ENCODE measurements at places on chromosomes 5 and 9.
A peak's percentile ranks its signal among the peaks of the same experiment; 100 is the strongest.

DNA sequence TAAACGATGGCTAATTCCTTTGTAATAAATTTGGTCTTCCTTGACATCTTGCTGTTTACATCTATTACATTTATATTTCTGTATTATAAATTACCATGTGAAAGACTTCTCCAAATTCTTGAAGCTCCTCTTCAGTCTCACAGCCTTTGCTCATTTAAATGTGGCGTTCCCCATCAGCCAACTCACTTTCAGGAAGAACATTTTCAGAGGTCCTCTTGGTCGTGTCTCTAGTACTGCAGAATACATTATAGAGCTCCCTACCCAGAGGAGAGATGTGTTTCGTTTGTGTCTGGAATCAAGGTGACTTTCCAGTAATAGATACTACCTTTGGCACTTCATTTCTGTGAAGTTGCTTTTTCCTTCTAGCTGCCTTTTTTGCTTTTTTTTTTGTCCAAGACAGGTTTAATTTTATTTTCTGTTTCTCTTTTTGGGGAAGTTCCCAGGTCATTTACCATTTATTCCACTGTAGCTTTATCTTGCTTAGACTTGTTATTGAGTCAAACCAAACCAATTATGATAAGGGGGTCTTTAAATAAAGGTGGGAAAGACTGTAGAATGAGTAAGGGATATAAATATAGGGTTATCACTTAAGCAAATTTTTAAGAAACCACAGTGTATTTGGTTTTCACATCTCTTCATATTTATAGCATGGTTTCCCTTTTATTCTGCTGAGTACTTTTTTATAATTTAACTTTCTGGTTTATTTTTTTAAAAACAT is 12.8 kb downstream of the UBE2B start:
- DNase-seq: no peak

DNA sequence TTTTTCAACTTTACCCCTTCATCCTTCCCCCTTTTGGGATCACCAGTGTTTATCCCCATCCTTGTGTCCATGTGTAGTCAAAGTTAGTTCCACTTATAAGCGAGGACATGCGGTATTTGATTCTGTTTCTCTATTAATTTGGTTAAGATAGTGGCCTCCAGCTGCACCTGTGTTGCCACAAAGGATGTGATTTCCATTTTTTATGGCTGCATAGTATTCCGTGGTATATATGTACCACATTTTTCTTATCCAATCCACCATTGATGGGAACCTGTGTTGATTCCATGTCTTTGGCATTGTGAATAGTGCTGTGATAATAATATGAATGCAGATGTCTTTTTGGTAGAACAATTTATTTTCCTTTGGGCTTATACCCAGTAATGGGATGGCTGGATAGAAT is 252.4 kb downstream of the ARRDC3 start:
- no peak for DNase-seq

- DNase-seq: peak; percentile 55
Observed at GRCh38 chr5:122500245-122501088, 188.4 kb downstream of the SNCAIP start.

DNA sequence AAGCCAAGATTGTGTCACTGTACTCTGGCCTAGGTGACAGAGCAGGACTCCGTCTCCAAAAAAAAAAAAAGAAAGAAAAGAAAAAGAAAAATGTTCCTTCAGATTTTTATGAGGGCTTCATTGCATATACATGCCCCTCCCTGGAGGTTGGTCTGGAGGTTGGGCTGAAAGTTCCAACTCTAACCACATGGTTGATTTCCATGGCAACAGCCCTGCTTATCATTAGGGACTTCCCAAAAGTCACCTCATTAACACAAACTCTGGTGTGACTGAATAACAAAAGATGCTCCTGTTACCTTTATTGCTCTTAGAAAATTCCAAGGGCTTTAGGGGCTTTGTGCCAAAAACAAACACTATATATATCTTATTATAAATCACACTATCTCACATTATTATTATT is 113.8 kb downstream of the TMC1 start:
- DNase-seq: no peak

- DNase-seq: no peak
Observed at GRCh38 chr5:103354446-103354845, 95.9 kb downstream of the MACIR start.

DNA sequence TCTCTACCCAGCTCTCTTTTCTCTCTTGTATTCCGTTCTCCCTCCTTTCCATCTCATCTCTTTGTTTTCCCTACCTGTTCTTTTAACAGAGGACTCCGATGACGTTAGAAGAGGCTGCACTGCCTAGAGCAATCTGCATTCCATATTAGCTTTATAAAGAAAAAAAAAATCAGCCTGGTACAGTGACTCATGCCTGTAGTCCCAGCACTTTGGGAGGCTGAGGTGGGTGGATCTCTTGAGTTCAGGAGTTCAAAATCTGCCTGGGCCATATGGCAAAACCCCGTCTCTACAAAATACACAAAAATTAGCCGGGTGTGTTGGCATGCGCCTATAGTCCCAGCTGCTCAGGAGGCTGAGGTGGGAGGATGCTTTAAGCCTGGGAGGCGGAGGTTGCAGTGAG is 49.0 kb downstream of the DAPK1 start:
- no peak for DNase-seq

DNA sequence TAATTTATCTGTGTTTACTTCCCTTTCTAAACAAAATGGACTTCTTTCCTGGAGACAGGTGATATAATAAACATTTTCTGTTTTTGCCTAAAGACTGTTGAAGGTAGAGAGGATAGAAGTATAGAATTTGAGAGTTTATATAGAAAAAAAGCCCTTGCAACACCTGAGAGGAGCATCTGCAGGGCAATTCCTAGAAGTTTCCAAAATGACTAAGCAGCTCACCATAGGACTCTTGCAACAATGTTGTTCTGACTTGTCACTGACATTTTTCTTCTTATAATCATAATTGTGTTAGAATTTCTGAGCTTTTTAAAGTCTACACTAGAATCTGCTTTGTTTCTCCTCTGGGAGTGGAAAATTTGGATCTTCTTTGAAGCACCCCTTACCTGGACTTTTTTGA is 216.8 kb downstream of the TUSC1 start:
- no peak for DNase-seq

- no peak for DNase-seq
Observed at GRCh38 chr5:136811551-136811950, 446.2 kb upstream of the TRPC7 start.

- DNase-seq: no peak
Observed at GRCh38 chr5:37916525-37916924, 76.7 kb upstream of the GDNF start.

- DNase-seq: no peak
Observed at GRCh38 chr9:121812159-121812735, 160.8 kb downstream of the DAB2IP start.

DNA sequence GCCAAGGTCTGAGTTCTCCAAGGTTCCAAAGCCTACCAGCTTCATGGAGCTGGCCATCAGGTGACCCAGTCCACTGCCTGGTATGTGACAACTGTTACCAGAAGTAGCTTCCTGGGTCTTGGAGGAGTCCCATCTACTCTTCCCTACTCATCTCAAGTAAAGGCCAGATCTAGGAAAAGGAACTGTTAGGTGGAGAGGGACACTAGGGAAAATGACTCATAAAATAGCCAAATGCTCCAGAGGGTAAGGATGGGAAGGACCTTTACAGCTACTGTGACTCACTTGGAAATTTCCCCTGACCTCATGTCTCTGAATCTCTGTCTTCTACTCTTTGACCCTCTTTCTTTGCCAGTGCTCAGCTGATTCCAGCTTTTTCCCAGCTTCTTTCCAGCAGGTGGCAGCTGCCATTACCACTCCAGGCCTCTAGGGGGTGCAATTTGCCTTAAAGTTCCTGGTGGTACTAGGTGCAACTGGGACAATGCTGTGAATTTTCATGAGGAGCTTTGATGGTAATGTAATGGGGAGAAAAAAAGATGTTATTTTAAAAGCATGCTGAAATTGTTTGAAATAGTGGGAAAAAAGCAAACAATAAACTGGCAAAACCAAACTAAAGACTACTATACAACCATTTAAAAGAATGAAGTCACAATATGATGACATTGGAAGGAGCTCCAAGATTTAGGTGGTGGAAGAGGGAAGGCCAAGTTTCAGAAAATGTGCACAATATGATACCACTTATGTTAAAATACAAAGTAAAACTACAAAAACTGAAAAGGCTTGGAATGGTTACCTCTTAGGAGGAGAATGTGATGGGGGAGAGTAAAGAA is 27.1 kb upstream of the MYORG start:
- DNase-seq: peak; percentile 40

GRCh38 chr5:43486353-43486752 is 2.7 kb upstream of the TMEM267 start:
- no peak for DNase-seq

DNA sequence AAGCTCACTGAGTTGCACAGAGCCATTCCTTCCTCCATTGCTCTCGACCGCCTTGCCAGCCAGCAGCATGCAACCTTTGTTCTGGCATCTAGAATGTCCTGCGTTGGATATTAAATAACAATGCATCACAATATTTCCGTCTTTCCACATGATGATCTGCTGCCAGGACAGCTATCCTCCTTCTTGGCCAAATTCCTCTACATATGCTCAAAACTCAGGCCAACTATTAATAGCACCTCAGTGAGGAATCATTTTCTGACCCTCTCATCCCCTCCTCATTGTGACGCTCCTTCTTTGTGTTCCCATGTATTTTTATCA is 128.6 kb downstream of the MYO10 start:
- DNase-seq: no peak

- DNase-seq: no peak
Observed at GRCh38 chr9:129013674-129014073, 14.5 kb downstream of the SH3GLB2 start.

DNA sequence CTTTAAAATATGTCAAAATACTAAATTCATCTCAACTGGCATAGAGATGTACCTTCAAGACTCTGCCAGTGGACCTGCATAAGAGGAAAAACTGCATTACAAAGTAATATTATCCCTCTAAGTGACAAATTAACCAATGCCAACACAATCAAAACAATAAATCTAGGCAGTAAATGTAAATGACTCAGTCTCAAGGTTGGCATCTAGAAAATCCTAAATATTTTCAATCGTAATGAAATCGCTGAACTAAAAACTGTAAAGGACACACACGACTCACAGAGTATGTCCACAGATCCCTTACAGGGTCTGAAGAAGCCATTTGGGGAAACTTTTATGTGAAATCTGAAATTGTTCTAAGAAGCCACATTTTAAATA is 31.2 kb downstream of the ERMP1 start:
- no peak for DNase-seq

GRCh38 chr9:84668196-84669012 is 1.1 kb upstream of the NTRK2 start:
- DNase-seq: peak; percentile 59

GRCh38 chr9:123922911-123923310 is 7.0 kb downstream of the DENND1A start:
- DNase-seq: no peak

DNA sequence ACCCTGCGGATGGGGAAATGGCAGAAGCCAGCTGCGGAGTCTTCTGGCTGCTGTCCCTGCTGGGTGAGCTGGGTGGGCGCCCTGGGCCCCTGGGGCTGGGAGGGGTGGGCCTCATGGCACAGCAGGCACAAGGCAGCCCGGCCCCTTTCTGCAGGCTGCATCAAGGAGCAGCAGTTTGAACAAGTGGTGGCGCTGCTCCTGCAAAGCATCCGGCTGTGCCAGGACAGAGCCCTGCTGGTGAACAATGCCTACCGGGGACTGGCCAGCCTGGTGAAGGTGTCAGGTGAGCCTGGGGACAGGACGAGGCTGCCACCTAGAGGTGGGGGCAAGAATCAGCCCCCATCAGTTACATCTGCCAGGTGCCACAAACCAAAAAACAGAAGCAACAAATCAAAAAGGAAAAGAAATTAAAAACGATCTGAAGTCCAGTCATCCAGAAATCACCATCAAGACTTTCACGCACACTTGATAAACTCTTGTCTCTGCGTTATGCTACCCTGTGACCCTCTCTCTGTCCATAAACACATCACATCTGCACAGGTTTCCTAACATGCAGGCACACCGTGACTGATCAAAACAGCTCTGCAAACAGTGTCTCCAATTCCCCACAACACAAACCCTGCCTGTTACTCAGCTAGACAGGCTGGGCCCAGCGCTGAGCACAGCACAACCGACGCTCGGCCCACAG is 13.9 kb downstream of the REXO4 start:
- DNase-seq: no peak

- no peak for DNase-seq
Observed at GRCh38 chr5:76652809-76653414, 29.7 kb upstream of the F2RL2 start.

DNA sequence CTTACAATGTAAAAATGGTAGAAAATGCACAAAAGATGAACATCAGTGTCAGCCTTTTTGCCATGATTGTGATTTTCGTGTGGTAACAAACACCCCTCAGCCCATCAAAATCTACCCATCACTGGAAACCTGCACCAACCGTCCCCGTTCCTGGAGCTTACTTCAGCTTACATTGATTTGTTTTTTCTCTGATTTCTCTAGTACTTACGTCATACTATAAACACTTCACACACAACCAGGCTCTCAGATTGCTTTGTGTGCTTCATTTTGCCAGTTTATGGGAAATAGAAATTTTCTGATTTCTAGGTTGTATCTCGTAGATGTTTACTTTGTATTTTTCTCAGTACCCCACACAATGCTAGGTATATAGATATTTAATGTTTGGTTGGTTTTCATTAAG is 129.1 kb downstream of the RAB3C start:
- DNase-seq: no peak

DNA sequence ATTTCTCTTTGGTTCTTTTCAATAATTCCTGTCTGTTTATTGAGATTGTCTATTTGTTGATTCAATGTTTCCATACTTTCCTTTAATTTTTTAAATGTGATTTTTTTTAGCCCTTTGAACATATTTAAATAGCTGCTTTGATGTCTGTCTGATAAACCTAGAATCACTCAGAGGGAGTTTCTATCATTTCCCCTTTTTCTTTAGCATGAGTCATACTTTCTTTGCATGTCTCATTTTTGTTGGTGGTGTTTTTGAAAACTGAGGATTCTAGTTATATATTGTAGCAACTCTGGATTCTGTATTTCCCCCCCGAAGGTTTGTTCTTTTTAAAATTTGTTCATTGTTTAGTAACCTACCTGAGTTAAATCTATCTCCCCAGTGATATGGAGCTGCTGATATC is 24.2 kb upstream of the ZNF618 start:
- no peak for DNase-seq

- DNase-seq: no peak
Observed at GRCh38 chr9:109759589-109759988, 20.4 kb upstream of the PALM2AKAP2 start.

GRCh38 chr9:68979538-68980314 is 34.2 kb downstream of the PRKACG start:
- DNase-seq: no peak

- DNase-seq: no peak
Observed at GRCh38 chr9:129381481-129381957, 203.5 kb upstream of the IER5L start.

GRCh38 chr9:112624711-112625707 is 92.9 kb downstream of the INIP start:
- DNase-seq: no peak

DNA sequence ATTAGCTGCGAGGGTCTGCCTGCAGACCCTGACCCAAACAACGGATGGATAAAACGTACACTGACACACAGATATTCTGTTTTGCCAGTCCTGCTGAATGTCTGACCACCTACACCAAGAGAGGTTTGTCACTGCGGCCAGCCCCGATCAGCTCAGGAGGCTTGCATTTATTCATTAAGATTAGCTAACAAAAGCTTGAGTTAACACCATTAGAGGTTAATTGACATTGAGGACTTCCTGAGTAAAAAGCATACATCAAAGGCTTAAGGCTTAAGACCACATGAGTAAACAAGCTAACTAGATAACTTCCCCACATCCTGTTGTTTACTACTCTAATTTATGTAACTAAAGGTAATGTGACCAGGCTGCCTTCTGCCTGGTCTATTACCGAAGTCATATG is 198.1 kb upstream of the TRPC7 start:
- no peak for DNase-seq
